Amniotic stem cell (primary cell): ENCODE measurements at places on chromosomes 3 and 15.

GRCh38 chr15:70226337-70226980, 128.7 kb upstream of the TLE3 start:
- DNase-seq: no peak

- no peak for DNase-seq
Observed at GRCh38 chr15:82040390-82040789, 5.4 kb downstream of the MEX3B start.

DNA sequence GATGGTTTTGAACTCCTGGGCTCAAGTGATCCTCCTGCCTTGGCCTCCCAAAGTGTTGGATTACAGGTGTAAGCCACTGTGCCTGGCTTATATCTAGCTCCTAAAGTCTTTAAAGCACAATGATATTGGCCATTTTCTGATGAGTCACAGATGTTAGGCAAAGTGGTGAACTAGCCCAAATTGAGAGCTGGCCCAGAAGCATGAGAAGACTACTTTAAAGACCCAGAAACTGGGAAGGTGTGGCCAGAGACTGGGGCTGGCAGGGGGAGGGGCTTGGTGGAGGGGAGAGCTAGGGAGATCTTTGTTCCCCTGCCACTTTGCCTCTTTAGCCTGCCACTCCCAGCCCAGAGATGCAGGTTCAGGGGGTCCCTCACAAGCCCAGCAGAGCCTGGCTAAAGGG, 21.6 kb downstream of the CHRNA3 start:
- no peak for DNase-seq

DNA sequence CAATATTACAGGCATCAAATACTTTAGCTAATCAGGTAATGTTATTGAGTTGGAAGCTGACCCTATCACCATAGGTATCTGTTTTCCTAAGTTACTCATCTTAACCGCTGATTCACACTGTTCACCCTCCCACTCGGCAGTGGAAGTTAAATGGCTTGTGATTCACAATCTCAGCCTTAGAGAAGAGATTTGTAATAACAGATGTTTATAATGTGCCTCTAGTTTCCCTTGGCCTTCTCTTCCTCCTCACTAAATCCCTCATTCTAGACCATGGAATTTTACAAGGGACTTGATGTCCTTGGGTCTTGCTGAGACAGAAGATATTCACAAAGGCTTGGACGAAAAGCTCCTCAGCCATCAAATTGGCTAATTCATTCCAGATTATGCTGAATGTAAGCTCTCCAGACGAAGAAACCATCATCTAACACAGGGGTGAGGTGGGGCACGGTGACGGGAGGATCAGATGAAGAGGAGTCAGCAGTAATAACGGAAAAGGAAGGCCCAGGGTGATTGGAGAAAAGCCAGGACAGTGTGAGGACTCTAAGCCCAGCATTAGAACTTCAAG, 931.7 kb downstream of the MCTP2 start:
- peak; percentile 54 for DNase-seq

DNA sequence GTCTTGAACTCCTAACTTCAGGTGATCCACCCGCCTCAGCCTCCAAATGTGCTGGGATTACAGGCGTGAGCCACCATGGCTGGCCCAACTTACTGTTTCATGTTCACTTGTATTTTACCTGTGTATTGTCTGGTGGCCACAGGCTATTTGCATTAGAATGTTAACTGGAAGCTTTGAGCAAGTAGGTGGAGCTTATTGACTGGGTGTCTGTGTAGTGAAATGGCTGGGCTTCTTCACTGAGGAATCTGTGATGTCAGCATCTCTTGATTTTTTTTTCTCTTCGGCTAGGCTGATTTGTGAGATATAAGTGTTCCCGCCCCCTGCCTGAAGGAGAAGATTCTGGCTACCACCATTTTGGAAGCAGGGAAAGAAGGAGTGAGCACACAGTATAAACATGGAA, 237.8 kb upstream of the PEX5L start:
- DNase-seq: no peak

DNA sequence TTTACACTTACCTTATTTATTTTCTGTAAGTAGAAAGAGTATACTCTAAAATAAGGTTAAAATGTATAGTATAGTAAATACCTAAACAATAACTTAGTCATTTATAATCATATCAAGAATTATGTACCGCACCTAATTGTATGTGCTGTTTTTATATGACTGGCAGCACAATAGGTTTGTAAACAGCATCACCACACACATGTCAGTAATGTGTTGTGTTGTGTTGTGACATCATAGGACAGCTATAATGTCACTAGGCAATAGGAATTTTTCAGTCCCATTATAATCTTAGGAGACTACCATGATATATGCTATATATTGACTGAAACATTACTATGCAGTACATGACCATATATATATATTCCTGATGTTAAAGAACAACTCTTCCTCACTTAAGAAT, 99.9 kb upstream of the CNTN4 start:
- DNase-seq: no peak

- no peak for DNase-seq
Observed at GRCh38 chr3:54322354-54322753, 200.0 kb downstream of the CACNA2D3 start.

- peak; percentile 19 for DNase-seq
Observed at GRCh38 chr3:196757876-196758739, 18.5 kb downstream of the PAK2 start.

GRCh38 chr15:27576576-27576975, 522.5 kb downstream of the OCA2 start:
- no peak for DNase-seq

DNA sequence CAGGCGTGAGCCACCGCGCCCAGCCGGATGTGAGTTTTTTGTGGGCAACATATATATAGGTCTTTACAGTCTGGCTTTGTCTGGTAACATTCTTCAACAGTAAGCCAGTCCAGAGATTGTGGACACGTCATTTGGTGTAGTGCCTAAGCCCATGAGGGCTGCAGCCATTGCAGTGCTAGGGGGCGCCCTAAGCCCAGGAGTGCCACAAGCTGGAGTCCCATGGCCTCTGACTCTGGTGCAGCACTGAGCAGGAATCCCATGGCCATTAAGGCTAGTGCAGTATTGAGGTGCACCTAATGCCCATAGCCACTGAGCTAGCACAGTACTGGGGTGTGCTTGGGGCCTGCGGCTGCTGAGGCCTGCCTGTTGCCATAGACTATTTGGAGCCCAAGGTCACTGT, 136.4 kb upstream of the NDN start:
- no peak for DNase-seq

- no peak for DNase-seq
Observed at GRCh38 chr15:50825946-50826345, 60.4 kb upstream of the SPPL2A start.

- no peak for DNase-seq
Observed at GRCh38 chr15:72706266-72706665, 20.3 kb downstream of the BBS4 start.

- DNase-seq: no peak
Observed at GRCh38 chr3:54547051-54547450, 380.8 kb downstream of the LRTM1 start.

DNA sequence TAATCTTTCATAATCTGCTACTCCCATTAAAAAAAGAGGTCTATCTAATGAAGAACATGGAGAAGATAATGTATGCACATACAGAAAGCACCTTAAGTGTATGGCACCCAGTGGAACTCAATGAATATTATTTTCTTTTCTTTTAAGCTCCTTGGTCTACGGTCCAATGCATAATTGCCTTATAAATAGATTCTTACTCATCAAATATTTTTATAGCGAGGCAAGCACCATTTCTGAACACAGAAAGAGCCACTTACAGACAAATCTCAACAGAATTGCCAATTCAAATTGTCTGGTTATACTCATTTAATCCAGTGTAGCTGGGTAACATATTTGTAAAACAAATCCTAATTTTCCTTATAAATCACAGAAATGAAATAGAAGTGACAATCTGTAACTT, 6.3 kb downstream of the PDZRN3 start:
- no peak for DNase-seq

GRCh38 chr3:162632672-162633071, 1136.1 kb downstream of the OTOL1 start:
- DNase-seq: no peak

GRCh38 chr3:43859766-43860165, 169.0 kb downstream of the ABHD5 start:
- DNase-seq: no peak

GRCh38 chr3:62558549-62559112, 185.3 kb upstream of the FEZF2 start:
- DNase-seq: no peak

DNA sequence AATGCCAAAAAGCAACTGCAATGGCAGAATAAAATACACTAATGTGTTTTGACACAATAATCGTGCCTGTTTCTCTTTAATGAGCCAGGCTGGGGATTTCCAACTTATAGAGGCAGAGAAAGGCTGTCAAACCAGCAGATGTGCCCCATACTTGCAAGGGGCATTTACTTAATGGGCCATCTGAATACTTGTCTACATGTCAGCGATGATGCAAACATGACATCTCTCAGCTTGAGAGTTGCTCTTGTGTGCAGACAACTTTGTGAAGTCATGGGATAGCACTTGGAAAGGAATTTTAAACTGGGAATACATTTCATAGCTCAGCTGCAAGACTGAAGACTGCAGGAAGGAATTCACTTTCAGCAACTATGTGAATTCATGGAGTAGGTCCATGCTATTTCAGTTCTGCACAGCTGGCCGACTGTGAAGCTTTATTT, 127.4 kb upstream of the ADAMTS9 start:
- no peak for DNase-seq

DNA sequence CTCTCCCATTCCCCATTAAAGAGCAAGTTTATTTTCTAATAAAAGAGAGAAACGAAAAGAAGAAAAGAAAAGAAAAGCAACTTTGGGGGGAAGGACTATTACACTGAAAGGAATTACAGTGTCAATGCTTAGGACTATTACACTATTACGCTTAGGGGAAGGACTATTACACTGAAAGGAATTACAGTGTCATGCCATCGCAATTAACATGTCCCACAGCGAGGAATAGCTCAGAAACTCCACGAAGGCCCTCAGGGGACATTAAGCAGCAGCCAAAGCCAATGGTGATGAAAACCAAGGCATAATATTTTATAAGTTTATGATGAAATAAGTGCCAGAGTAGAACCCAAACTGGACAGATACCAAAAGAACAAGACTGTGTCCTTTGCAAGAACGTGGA, 22.1 kb upstream of the DET1 start:
- no peak for DNase-seq

DNA sequence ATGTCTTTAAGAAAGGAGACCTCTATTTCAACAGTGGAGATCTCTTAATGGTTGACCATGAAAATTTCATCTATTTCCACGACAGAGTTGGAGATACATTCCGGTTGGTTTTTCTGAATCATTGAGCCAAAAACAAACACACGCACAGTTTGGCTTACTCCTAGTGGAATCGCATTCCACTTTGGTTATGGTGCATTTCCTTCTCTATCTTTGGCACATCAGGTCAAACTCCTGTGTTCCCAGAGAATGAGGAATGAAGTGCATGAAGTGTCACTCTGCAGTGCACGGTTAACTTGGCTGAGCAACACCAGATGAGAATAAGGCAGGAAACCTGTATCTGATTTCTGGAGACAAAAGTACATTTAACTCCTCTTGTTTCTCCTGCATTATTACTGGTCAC, 38.5 kb downstream of the HDC start:
- DNase-seq: peak; percentile 29

- no peak for DNase-seq
Observed at GRCh38 chr3:8713901-8714759, 19.5 kb upstream of the CAV3 start.

GRCh38 chr3:36635731-36636130, 128.6 kb downstream of the DCLK3 start:
- DNase-seq: no peak

- DNase-seq: no peak
Observed at GRCh38 chr3:30141178-30141581, 465.2 kb upstream of the TGFBR2 start.

GRCh38 chr3:29408676-29409075, 127.8 kb downstream of the RBMS3 start:
- no peak for DNase-seq

GRCh38 chr3:180330440-180330839, 271.5 kb upstream of the TTC14 start:
- DNase-seq: no peak

DNA sequence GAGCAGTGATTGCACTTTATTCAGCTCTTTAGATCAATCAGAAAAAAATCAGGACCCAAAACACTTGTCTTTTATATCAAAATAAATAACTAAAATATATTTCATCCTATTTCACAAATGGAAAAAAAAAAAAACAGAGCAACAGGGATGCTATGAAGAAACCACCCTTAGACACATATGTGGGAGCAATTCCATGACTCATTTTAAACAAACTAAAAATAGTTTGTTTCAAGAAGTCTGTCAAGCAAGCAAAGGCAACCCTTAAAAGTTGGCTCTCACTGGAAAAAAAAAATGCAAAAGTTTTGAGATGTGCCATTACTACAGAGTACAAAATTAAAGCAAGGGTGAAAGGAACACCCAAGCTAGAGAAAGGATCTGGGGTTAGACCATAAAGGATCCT, 5.7 kb downstream of the ATP13A3 start:
- DNase-seq: no peak

- DNase-seq: peak; percentile 16
Observed at GRCh38 chr3:81485444-81485865, 276.0 kb downstream of the GBE1 start.

DNA sequence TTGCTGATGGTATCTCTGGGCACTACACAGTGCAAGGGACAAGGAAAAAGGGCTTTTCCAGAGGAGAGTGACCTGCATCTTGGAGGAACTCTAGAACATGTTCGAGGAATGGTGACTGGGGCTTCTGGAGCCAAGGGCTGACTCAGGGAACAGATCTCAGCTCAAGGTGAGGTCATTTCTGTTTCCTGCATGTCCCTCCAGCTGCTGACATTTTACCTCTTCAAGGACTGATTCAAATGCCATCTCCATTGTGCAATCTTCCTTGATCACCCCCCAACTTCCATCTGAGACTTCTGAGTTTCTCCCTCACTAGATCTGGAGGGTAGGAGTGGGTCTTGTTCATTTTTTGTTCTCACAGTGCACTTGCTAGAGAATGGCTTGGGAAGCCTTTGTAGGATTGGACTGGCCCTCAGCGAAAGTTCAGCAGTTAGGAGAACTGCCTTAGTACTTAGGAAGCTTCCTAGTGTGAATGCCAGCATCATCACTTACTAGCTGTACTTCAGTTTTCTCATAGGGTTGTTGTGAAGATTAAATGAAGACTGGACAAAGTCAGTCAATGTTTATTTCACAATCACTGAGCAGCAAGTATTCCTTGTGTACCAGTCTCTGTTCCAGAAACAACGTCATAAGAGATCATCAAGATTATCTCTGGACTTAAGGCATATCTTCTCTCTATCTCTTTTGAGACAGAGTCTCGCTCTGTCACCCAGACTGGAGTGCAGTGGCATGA, 2.6 kb upstream of the IDH3A start:
- DNase-seq: no peak

GRCh38 chr3:151838574-151839312, 24.8 kb downstream of the AADAC start:
- peak; percentile 74 for DNase-seq

- no peak for DNase-seq
Observed at GRCh38 chr3:166282931-166283330, 445.7 kb upstream of the BCHE start.

DNA sequence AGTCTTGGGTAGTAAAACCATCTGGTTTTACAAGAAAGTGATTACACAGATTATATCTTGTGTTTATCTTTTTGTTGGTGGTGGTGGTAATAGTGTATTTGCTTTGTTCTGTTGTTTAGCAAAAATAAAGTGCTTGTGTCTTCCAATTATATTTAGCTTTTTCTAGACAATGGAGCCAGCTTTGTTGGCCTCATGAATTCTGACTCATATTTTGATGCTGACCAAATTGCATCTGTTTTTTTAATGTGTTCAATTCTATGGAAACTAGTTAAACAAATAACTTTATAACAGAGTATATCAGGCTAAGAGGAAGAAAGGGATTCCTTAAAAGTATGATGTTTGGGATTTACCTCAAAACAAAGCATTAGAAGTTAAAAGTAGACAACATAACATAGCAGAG, 69.3 kb upstream of the BFSP2 start:
- no peak for DNase-seq
